ENCODE measurements at places on chromosomes 4 and X.

- DNase-seq, result no peak
Observed at GRCh38 chrX:113741744-113742143, 842.1 kb upstream of the HTR2C start.

DNA sequence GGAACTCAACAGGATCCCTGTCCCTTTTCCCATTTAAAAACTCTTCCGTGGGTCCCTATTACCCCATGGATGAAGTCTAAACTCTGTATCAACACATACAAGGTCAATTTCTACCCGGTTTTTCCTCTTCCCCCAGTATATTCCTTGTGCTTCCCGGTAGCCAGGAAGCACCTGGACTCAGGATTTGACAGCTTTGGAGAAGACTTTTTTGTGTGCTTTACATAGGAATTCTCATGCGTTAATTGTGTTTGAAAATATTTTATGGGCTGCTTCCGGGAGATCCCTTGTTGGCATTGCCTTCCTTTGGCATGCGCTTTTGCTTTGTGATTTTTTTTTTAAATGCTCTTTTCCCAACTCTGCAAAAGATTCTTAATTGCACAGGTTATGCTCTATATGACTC lies 7.2 kb downstream of the SMS start:
- DNase-seq, result no peak

GRCh38 chr4:117417856-117418255 lies 332.5 kb upstream of the TRAM1L1 start:
- DNase-seq, result no peak

DNA sequence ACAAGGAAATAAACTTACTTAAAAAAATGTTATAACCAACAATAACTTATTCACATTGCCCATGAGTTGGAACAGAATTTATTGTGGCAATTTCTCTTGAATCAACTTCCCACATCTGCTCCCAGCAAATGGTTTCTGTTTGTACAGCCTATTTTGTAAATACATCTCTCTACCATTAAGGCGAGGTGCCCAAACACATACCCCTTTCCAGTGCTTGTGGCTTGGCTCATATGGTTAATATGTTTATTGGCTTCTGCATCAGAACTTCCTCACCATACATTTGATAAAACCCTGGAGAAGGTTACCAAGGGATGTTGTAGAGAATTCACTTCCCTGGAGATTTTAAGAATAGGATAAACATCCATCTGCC lies 207.1 kb downstream of the SOWAHB start:
- no peak for DNase-seq

DNA sequence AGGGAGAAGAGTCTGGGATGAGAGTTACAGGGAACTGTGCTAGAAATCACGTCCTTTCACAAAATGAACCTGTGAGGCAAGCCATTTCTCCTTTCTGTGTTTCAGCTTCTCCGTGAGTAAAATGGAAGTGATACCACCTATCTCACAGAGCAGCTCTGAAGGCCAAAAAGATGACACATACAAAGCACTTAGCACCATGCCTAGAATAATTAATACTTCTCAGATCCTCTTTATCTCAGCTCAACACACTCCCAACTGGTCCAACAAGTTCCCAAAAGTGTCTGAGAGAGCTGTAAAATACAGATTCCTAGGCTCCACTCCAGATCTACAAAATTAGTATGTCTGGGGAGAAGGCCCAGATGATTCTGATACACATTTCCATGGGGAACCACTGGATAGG lies 38.3 kb downstream of the LHFPL1 start:
- DNase-seq, result no peak

DNA sequence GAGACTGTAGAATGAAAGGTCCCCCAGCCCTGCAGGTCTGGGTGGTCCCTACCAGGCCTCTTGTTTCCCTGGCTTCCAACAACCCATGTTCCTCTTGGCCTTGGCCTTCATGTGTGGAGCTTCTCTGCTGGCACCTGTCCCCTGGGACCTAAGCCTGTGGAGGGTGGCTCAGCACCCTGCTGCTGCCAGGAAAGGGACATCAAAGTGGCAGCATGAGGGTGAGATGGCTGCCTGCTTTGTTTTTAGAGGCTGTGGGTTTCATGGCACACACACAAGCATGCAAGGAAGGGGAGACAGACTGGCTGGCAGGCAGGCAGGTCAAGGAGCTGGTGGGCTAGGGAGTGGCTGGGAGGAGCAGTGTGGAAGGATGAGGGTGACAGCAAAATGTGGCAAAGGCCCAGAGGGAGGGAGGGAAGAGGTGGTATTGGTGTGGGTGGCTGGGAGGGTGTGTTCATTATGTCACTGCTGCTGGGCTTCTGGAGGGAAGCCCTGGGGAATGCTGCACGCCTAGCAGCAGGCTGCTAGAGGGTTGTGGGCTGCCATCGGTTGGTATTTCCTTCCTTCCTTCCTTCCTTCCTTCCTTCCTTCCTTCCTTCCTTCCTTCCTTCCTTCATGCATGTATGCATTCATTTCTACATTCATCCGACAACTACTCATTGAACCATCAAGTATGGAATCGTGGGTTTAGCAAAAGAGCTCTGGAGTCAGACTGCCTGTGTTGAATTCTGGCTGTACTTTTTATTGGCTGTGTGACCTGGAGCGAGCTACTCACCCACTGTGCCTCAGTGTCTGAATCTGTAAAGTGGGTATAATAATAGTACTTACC lies 128.7 kb upstream of the PJA1 start:
- no peak for DNase-seq

- DNase-seq, result no peak
Observed at GRCh38 chr4:39814403-39815185, 116.7 kb downstream of the UBE2K start.

GRCh38 chrX:133033010-133033409 lies 63.9 kb downstream of the USP26 start:
- no peak for DNase-seq

DNA sequence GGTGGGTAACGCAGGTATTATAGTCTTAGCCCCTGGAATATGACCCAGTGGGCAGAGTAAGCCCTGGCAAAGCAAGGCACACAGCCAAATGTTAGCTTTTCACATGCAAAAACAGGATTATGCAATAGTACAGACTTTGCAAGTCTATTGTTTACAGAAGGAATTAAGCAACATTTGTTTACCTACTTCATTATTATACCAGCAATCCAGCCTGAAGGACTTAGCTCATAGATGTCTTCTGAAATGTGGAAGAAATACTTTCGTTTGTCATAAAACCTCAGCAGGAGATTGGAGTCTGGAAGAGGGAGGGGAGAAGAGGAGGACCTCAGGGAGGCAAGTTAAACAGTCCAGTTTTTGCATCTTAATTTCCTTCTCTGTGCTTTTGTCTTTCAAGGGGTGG lies 226.7 kb upstream of the CENPE start:
- no peak for DNase-seq

DNA sequence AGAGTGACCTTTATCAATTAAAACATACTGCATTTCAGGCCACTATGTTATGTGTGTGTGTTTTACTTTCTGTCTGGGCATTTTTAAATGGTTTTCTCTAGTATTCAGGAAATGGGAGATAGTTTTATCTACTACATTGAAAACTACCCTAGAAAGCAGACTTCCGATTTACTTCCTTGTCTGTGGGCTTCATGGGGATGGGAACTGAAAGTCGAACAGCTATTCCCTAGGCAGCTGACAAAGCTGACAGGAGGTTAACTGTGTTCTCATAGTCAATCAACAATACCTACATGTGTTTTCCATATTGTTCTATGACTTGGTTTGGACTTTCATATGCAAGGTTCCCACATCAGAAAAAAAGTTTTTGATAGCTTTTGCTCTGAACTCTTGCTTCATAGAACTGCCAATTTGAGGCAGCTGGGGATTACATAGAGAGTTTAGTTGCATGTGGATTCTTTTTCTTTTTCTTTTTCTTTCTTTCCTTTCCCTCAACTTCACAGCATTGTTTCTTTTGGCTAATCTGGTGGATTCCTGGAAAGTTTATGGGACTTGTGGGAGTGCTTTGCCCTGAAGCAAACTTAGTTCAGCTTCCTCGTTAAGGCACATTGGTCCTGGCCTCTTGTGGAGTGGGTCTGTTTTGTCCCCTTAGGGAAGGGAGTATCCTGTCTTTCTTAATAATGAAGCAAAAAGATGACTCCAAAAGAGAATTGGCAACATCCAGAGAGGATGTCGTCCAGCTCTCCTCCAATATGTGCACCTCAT lies 327.1 kb upstream of the GIMD1 start:
- no peak for DNase-seq

DNA sequence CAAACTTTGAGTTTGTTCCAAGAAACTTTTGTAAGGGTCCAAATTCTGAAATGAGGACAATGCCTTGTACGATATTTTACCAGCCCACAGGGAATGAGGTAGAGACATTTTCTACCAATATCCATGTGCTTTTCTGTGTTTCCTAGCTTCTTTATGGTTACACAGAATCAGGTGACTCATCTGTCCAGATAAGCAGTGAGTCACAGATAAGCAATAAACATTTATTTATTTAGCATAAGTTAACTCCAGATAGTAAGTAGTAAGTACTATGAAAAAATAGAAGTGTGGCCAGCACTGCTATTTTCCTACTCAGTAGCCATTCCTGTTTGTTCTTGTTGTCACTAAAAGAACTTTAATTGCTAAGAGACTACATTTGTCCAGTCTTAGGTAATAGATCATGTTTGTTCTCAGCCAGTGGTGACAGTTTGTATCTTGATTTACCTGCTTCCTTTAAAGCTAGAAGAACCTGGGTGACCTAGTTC lies 7.4 kb downstream of the AFF1 start:
- DNase-seq, result no peak

DNA sequence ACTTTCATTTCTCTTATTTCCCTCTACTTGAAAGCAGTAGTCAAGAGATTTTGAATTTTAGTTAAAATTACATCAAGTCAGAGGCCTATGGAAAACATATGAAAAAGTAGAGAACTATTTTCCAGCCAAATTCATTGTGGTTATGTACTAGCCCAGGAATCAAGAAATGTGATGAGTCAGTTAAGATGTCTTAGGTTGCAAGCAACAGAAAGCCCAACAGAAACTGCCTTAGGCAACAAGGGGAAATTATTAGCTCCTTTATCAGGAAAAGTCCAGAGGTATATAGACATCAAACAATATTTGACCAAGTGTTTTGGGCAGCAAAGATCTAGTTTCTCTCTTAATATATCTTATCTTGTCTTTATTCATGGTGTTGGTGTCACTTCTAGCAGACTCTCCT lies 37.8 kb upstream of the FRMD7 start:
- no peak for DNase-seq

- DNase-seq, result no peak
Observed at GRCh38 chr4:119794681-119795080, 166.1 kb upstream of the PDE5A start.

- DNase-seq, result no peak
Observed at GRCh38 chr4:134057356-134057755, 144.2 kb downstream of the PABPC4L start.

DNA sequence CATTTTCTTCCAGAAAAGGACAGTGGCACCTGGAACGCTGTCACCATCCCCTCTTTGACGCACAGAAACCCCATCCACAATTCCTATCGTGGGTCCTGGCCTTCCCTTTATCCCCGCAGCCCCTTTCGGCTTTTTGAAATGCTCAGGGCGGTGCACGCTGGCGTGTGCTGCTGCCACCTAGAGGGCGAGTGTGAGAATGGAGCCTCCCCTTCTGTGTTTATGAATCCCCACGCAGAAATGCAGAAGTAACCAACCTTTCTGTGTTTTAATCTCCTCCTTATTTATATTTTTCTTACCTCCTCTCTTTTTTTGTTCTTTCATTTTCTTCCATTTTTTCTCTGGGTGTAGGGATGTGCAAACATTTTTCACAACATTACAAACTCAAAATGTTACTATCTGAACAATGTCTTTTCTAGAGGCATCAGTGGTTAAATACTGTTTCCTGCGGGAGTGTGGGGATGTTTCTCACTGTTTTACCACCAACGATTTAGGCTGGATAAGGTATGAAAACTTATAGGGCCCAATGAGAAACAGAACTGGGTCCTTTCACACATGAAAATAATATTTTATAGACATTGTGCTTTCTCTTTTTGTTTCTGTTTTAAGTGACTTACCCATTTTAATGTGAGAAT lies 50.0 kb downstream of the TMA16 start:
- peak; percentile 86 for DNase-seq

DNA sequence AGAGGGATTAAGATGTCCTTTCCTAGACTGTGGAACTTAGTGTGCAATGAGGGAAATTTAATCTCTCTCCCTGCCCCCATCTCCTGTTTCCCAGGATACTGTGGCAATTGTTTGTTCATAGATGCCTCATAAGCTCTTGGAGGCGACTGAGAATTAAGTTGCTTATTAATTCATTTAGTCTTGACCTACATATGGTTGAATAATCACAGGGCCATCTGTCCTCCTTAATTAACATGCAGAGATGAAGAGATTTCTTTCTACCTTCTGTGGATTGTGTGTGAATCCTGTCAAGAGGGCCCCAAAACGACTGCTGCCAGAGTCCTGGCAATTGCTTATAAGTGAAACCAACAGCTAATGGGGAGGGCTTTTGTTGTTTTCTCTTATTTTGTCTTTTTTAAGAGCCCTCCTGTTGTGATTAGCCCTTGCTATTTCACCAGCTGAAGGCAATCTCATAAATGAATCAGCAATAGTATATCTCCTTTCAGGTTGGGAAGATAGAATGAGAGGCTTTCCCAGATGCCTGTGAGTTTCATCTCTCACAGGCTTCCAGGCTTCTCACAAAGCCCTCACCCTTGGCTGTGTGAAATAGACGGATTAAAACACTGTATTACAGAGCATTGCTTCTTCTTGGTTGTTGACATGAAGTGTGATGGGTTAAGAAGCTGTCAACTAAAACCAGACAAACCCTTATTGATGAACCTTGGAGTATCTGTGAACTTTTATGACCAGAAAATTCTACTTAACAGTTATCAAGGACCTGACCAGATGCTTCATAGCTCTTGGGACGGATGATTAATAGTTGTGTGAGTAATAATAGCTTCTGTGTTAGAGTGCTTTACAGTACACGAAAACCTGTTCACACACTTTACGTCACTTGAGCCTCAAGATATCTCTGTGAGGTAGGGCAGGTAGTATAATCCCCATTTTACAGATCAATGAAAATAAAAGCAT lies 58.5 kb downstream of the PGRMC2 start:
- DNase-seq, result no peak

- no peak for DNase-seq
Observed at GRCh38 chr4:16516796-16517439, 290.6 kb upstream of the TAPT1 start.

DNA sequence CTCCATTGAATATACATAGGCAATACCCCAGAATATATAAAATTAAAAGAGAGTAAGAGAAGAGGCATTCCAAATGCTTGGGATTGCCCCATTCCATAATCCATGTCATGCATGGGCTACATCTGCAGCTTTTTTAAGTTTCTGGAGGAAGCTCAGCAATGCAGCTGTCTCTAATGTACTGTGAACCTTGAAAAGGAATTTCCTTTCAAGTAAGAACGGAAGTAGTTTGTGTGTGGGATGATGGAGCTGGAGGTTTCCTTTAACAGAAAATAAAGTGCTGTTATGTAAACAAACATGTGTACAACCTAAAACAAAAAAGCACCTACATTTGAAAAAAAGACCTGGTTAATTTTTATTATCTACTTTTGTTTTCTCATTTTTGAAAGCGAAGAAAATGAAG lies 303.5 kb downstream of the BMPR1B start:
- DNase-seq, result no peak

GRCh38 chr4:118964891-118965411 lies 76.3 kb downstream of the SYNPO2 start:
- no peak for DNase-seq
